Activated CD4-positive, alpha-beta T cell treated with anti-CD3 and anti-CD28 coated beads, Interleukin-2, Interleukin-4, amounts not matched to agents 100 ng/mL and 50 ng/mL, durations not matched to agents 16 hours and 8 hours (primary cell): ENCODE measurements at places on chromosomes 11 and 22.

- DNase-seq, result peak; percentile 70
These were observed 147.5 kb upstream of the CTSC start for GRCh38 chr11:88484873-88485621.

DNA sequence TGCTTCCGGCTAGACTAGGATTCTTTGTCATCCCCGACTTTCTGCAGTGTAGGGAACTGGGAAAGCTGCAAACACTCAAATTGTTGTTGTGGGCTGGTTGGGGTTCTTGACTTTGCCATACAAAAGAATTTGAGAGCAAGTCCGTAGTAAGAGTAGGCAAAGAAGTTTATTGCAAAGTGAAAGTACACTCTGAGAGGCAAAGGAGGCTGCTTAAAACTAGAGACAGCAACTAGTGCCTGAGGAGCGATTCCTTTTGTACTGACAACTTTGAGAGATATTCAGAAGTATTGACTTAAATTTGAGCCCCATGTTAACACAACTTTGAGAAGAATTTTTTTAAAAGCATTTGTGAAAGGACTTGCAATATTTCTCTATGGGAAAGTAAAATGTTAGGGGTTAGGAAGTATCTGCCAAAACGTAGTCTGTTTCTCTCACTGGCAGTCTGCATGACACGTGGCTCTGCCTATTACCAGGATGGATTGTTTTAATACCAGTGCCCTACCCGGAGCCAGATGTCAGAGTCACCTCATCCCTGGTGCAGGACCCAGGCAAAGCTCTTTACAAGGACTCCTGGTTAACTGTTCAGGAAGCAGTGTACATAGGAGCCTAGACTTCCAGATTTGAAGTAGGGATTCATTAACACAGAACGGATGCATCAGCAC lies 85.0 kb upstream of the CLPB start:
- peak; percentile 10 for DNase-seq

- DNase-seq, result no peak
These were observed 12.0 kb downstream of the SART1 start for GRCh38 chr11:65973439-65974110.

DNA sequence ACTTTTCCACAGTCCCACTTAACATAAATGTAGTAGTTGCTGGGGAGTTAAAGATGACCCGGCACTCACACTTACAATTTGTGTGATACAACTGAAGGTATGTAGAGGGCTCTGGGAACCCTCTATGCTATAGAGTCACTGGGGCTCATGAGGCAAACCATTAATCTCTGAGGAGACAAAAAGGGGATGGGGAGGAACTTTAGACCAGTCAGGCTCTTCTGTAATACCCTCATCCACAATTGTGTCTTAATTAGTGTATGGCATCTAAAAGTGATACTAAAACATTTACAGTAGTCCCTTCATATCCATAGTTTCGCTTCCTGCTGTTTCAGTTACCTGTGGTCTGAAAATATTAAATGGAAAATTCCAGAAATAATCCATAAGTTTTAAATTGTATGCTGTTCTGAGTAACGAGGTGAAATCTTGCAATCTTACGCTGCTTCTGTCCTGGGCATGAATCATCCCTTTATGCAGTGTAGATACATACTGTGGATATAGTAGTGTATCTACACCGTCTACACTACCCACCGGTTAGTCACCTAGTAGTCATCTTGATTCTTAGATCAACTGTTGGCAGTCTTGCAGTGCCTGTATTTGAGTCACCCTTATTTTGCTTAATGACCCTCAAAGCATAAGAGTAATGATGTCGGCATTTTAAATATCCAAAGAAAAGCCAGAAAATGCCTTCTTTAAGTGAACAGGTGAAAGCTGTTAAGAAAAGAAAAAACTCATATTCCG lies 12.2 kb downstream of the CBL start:
- DNase-seq, result peak; percentile 61

DNA sequence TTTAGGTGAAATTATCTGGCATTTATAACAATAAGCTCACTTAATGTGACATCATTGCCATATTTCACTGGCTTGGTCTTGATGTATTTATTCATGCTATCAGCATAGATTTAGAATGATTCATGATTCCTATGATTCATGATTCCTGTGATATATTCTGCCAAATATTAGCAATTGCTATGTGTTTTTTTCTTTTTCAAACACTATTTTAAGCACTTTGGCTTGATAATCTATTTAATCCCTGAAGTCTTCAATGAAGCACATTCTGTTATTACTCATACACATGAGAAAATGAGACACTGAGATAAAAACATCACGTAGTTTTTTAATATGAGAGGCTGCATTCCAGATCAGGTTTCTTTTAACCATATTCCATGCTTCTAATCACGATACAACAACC lies 78.5 kb downstream of the LUZP2 start:
- DNase-seq, result no peak

- no peak for DNase-seq
These were observed 24.6 kb downstream of the ATXN10 start for GRCh38 chr22:45696227-45696626.

DNA sequence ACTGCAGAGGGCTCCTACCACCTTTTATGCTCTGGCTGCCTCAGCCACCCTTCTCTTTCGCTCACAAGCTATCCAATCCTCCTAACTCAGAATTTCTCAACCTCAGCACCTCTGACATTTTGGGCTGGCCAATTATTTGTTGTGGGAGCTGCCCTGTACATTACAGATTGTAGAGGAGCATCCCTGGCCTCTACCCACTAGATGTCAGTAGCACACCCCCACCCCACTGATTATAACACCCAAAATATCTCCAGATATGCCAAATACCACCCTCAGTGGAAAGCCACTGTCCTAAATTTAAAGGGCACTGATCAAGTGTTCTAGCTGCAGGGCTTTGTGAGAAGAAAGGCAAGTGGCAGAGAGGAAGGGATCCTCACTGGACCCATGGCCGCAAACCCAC lies 443.1 kb downstream of the SOX6 start:
- DNase-seq, result no peak

- DNase-seq, result no peak
These were observed 44.4 kb downstream of the MOB2 start for GRCh38 chr11:1442163-1442562.

- no peak for DNase-seq
These were observed 34.6 kb downstream of the WNT7B start for GRCh38 chr22:45942344-45942743.

- DNase-seq, result no peak
These were observed 894.4 kb downstream of the TBC1D22A start for GRCh38 chr22:47656806-47657205.

GRCh38 chr22:39825661-39826102 lies 67.9 kb downstream of the ENTHD1 start:
- DNase-seq, result peak; percentile 27

DNA sequence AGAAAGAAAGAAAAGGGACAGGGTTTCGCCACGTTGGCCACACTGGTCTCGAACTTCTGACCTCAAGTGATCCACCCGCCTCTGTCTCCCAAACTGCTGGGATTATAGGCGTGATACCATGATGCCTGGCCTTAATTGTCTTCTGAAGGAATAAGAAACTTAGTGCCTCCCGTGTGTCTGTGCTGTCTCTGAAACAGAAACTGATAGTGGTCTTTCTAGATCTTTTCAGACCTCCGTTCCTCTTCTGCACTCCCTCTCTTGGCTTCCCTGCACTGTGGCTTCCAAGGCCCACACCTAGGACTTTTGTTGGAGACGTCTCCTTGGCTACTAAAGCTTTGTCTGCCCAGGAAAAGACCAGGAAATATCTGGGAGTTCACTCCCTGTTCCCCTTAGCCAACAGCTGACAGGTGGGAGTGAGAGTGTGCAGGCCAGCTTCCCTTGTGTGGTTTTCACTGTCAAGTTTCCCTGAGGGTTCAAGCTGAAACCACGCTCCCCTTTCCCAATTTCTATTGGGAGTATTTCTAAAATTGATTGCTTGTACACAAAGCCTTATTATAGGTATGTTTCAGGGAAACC lies 10.1 kb upstream of the HTR3B start:
- no peak for DNase-seq

GRCh38 chr22:27507935-27508526 lies 293.5 kb downstream of the MN1 start:
- DNase-seq, result no peak

- DNase-seq, result no peak
These were observed 23.8 kb upstream of the TTC28 start for GRCh38 chr22:28703436-28703835.

- DNase-seq, result no peak
These were observed 18.4 kb downstream of the TSPAN4 start for GRCh38 chr11:861105-861479.

- no peak for DNase-seq
These were observed 28.9 kb downstream of the ZNF214 start for GRCh38 chr11:6991227-6991626.

- DNase-seq, result no peak
These were observed 116.0 kb upstream of the TOP3B start for GRCh38 chr22:22098457-22099193.

- no peak for DNase-seq
These were observed 10.2 kb downstream of the CLDN25 start for GRCh38 chr11:113789675-113790320.

DNA sequence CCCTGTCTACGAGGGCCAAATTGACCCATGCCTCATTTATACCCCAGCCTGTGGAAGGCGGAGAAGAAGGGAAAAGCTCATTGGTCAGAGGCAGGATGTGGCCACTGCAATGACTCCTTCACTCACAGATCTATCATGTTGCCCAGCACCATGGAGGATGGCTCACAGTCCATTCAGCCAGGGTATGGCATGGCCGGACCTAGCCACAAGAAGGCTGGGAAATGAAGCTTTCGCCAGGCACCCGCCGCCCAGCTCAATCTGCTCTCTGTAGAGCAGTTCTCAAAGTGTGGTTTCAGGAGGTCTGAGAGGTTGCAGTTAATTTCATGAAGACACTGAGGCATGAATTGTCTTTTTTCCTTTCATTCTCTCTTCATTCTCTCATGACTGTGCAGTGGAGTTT lies 40.6 kb upstream of the LINC01488 start:
- no peak for DNase-seq

DNA sequence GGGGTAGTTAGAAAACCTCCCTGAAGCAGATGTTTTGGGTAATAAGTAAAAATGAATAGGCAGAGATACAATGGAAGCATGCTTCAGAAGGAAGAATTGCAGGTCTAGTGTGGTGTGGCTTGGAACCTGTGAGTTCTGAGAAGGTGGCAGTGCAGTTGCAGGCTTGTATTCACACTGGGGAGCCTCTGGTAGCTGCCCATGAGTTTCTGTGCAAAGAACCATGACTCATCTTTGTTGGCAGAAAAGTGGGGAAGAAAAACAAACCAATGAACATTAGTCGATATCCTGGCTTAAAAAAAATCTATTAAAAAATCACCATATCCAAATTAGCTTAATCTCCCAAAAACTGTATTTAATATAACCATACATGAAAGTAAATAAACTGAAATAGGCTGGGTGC lies 232.6 kb downstream of the FAT3 start:
- DNase-seq, result no peak

- no peak for DNase-seq
These were observed 9.6 kb downstream of the CHST1 start for GRCh38 chr11:45655831-45656230.

DNA sequence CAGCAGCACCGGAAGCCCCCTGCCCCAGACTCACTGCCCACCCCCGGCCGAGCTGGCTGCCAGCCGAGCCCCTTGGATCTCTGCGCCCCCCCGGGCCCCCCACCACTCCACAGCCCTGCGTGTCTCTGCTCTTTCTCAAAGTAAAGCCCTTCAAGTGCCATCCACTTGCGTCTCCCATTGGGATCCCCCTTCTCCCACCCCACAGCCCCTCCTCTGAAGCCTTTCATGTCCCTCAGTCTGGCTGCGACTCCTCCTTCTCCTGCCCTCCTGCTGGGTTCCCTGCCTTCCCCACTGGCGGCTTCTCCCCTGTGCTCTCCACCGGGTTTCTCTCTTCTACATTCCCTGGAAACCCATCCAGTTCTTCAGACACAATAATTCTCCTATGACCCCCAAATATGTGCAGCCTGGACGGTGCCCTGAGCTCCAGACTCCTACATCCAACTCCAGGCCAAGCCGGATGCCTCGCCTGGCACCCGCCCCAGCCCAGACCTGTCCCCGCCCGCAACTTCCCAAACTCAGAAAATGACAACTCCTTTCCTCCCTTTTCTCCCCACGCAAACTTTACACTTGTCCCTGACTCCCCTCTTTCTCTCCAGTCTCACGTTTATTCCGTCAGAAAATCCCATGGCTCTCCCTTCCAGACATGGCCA lies 108.9 kb downstream of the WNT7B start:
- DNase-seq, result no peak

DNA sequence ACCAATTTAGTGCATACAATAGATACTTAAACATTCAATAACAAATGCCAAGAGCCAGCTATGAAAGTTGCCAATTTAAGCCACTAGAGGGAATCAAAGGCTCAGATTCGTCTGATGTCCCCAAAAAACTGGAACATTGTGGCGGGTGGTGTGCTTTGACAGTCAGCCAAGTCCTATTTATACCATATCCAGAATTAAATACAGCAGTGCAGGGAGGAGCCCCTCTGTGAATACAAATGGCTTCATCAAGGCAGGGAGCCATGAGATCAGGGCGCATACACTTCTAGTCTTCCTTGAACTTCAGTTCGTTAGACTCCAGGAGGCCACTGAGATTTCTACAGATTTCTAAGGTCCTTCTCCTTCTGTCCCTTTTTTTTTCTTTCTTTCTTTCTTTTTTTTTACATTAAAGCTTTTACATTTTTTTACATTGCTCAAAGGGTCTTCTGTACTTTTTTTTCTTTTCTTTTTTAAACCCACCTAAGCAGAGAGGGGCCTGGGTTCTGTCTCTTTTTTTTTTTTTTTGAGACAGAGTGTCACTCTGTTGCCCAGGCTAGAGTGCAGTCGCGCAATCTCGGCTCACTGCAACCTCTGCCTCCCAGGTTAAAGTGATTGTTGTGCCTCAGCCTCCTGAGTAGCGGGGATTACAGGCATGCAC lies 41.5 kb upstream of the HSPA8 start:
- peak; percentile 50 for DNase-seq

- no peak for DNase-seq
These were observed 60.5 kb upstream of the ARHGAP32 start for GRCh38 chr11:129252621-129253020.

- DNase-seq, result no peak
These were observed 25.4 kb downstream of the PDGFB start for GRCh38 chr22:39219071-39220039.

GRCh38 chr11:92226331-92227229 lies 2.0 kb downstream of the FAT3 start:
- DNase-seq, result no peak

DNA sequence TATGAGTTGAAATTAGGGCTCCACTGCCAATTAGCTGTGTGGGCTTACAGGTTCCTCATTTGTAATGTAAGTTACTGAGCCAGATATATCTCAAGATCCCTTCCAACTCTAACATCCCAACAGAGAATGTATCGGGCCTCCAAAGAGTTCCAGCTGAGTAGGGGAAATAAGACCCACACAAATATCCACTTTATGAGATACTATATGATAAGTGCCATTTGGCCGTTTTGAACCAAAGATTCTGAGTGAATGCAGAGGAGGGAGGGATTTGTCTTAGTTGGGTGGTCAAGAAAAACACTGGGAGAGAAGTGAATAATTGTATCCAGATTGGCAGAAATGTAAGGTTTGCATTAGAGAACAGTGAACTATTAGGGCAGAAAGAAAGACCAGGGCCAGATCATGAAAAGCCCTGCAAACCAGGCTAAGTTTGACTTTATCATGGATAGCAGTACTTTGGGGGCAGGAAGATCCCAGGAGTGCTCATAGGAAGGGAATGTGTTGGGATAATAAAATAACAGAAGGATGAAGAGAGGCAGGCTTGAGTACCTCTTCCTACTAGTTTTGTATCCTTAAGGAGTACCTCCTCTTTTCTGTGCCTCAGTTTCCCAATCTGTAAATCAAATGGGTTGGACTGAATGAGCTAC lies 63.9 kb downstream of the RPL27A start:
- no peak for DNase-seq
